Renal pelvis (tissue), 12 donors: ENCODE measurements at places on chromosomes 2 and 18. TPM values are rescaled to one million over a fixed set of nuclear protein-coding genes. Genes with fewer than 3 reads are reported as not detected.

DNA sequence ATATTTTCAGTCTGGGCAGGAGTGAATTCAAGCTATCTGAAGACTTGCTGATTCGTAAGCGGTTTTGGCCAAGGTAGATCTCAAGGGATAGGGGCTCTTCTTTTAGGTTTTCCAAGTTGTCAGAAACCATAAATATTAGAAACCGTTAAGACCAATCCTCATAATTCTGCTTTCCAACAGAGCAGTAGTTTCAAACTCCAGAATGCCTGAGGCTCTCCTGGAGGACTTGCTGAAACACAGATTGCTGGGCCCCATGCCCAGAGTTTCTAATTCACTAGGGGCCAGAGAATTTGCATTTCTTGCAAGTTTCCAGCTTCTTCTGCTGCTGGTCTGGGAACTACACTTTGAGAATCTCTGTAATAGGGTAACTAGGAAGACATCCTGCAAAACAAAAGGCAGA lies 1855.7 kb upstream of the CELF4 start:
- DNase-seq, result no peak

DNA sequence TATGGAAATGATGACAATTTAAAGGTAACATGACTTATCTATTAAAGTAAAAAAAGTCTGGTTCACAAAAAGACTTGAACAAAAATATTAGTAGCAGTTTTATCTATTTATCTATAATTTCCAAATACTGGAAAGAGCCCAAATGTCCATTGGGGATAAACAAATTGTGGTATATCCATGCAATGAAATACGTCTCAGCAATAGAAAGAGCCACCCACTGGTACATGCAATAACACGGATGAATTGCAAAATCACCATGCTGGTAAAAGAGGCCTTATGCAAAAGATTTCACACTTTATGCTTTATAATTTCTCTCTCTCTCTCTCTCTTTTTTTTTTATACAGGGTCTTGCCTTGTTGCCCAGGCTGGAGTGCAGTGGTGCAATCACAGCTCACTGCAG lies 91.4 kb upstream of the ASAP2 start:
- DNase-seq, result no peak

- no peak for DNase-seq
These were observed 754.5 kb upstream of the FAM98A start for GRCh38 chr2:34353509-34354113.

DNA sequence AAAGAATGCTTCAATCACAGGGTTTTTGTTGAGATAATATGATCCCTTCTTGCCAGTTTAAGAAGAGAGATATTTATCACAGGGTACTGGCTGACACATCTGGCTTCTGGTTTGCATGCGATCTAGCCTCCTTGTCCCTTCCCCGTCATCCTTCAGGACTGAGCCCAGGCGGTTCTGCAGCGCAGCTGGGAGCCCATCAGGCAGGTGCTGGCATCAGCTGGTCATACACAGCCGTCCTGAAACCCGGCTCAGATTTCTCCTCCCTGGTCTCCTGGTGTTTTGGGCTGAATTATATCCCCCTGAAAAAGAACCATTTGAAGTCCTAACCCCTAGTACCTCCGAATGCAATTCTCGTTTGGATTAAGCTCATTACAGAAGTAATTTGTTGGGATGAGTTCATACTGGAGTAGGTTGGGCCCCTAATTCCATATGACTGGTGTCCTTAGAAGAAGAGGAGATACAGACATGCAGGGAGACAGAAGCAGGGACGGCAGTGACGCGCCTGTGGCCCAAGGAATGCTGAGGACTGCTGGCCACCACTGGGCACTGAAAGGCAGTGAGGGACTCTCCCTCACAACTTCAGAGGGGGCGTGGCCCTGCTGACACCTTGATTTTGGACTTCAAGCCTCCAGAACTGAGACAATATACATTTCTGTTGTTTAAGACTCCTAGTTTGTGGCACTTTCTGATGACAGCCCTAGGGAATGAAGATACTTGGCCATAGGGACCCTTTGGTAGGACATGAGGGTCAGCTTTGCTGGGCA lies 83.9 kb upstream of the ODC1 start:
- DNase-seq, result no peak

- no peak for DNase-seq
These were observed 80.0 kb downstream of the CCDC93 start for GRCh38 chr2:117933884-117934354.

GRCh38 chr2:57204364-57204763 lies 842.2 kb upstream of the VRK2 start:
- no peak for DNase-seq

- no peak for DNase-seq
These were observed 321.0 kb upstream of the NRP2 start for GRCh38 chr2:205361272-205361671.

DNA sequence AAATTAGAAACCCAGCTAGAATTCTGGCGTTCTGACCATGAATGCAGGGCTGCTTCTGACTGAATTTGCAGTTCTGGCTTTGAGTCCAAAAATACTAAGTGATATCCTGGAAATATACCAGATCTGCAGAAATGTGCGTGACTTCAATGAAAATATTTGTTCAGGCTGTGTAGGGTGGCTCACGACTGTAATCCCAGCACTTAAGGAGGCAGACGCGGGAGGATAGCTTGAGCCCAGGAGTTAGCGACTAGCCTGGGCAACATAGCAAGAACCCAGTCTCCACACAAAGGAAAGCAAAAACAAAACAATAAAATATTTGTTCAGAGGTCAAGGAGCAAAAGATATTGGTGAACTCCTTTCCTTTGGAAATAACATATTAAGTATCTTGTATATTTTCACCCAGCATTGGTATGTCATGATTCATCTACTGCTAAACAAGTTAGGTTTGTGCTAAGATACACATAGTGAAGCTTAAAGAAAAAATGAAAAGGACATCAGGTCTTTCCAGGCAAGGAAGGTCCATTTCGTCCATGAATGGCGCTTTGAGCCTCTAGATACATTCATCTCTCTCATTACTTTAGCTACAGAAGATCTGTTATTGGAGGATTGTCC lies 239.2 kb downstream of the CMPK2 start:
- DNase-seq, result no peak

- DNase-seq, result no peak
These were observed 9.8 kb downstream of the SOWAHC start for GRCh38 chr2:109623923-109624322.

Gene PAIP2B
- 24.3 TPM for polyA plus RNA-seq

Gene TPO
- polyA plus RNA-seq, result not detected
